ENCODE measurements at places on chromosomes 2 and 18.

- no peak for DNase-seq
Measured at GRCh38 chr2:61775956-61776570, 77.8 kb downstream of the FAM161A start.

GRCh38 chr18:49362431-49362830, 98.0 kb downstream of the DYM start:
- DNase-seq: no peak

- no peak for DNase-seq
Measured at GRCh38 chr2:46669016-46669415, 189.7 kb downstream of the TMEM247 start.

- DNase-seq: no peak
Measured at GRCh38 chr2:237576974-237577373, 10.6 kb downstream of the PRLH start.

DNA sequence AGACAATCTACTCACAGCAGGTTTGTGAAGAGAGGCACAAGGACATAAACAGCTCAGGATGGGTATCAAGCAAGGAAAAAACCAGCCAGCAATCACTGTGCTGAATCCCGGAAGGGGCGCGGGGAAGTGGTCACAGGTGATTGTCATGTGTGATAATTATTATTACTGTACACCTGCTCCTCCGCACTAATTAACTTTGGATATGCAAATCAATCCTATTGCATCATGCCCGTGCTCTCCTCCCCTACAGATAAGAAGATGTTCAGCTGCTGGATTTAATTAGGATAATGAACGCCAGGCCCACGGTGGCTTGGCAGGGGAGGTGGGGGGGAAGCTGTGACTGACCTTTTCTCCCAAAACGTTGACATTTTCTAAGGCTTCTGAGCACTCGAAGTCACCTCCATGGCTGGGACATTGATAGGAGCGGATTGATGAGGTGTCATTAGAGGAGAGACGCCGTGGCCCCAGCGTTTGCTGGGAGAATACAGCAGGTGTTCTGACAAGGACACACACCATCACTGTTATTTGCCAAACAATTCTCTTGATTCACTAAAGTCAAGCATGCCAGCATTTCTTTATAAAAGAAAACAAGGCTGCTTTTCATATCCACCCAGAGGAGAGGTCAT, 160.3 kb upstream of the VRK2 start:
- peak; percentile 80 for DNase-seq

- DNase-seq: no peak
Measured at GRCh38 chr2:85160966-85161960, 28.1 kb downstream of the TCF7L1 start.

DNA sequence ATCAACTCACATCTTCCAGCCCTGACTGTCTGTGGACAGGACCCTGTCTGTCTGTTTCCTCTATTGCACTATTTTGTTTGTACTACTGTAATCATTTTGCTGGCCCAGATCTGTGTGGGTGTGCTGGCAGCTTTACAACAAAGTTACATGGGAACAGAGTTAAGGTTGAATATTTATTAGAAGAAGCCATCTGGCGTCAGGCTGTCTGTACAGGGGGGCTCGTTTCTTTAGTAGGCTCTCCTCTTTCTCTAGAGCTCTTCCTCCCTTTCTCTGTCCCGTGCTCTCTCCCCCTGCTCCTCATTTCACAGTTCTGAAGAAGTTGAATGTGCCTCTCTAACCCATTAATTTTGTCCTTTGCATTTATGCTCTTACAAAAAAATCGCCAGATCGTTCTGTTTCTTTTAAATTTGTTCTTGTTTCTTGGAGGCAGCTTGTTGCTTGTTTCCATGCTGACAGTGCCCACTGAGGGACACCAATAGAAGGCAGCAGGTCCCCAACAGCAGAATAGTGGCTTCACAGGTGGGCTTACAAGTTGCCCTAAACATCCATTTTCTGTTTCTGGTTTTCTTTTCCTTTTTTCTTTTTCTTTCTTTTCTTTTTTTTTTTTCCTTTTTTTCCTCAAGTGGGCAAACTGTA, 315.2 kb upstream of the ZEB2 start:
- DNase-seq: no peak

- DNase-seq: peak; percentile 24
Measured at GRCh38 chr18:6521803-6522418, 107.2 kb upstream of the L3MBTL4 start.

DNA sequence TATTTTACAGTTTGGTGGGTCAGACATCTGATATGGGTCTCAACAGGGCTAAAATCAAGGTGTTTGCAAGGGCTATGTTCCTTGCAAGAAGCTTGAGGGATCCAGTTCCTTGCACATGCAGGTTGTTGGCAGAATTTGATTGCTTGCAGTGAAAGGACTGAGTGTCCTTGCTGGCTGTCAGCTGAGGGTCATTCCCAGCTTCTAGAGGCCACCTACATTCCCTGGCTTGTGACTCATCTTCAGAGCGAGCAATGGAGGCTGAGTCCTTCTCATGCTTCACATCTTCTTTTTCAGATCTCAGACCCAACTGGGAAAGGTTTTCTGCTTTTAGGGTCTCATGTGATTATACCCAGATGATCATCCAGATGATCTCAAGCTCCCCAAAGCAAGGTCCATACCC, 12.4 kb downstream of the MEX3C start:
- no peak for DNase-seq

- no peak for DNase-seq
Measured at GRCh38 chr2:213036836-213037235, 114.6 kb downstream of the IKZF2 start.

DNA sequence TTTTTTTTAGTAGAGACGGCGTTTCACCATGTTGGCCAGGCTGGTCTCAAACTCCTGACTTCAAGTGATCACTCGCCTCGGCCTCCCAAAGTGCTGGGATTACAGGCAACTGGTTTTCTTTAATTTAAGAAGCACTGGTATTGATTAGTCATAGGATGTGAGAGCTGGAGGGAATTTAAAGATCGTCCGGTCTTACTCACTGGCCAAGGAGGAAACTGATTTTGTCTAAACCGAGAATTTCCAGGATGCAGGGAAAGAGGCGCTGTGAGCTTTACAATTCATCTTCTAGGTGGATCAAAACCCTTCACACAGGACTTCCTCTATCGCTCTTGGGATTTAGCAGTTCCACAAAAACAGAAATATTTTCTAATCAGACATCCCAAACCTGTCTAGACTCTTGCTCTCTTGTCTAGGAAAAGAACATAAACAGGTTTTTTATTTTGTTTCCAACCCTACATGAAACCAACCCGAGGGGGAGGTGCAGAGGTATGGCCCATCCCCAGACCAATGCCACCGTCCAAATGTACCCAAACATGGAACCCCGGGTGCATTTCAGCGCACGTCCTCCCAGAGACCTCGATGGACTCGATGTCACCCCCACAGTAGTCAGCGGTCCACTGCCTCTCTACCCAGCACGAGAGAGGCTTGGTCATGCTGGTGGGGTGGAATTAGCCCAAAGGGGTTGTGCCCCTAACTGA, 12.5 kb upstream of the TUBB6 start:
- no peak for DNase-seq

DNA sequence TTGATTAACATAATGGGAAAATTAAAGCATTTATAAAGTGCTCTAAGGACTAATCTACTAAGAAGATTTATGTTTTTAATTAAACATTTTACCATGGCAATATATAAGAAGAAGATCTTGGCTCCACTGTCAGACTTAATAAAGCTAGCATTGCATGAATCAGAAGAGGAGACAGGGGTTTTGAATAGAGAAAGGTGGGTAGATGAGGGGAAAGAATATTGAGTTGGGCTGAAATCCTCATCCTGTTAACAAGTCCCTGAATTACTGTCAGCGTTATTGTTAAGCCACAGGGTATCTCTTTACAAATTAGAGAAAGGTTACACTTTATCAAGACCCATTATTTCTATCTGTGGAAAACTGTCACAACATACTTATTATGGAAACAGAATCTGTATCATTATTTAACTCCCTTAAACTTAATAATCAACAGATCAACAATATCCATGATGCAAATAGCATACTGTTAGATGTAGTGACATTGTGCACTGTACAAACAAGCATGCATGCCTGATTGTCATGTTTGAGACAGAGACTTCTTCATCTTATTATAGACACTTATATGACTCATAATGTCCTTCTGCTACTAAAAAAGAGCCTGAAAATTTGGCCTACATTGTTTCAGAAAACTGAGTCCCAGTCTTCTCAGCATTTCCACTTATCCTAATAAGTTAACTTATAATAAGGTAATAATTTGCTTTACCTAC, 304.1 kb downstream of the NRXN1 start:
- DNase-seq: no peak

GRCh38 chr2:11697103-11697871, 27.3 kb upstream of the NTSR2 start:
- DNase-seq: no peak

DNA sequence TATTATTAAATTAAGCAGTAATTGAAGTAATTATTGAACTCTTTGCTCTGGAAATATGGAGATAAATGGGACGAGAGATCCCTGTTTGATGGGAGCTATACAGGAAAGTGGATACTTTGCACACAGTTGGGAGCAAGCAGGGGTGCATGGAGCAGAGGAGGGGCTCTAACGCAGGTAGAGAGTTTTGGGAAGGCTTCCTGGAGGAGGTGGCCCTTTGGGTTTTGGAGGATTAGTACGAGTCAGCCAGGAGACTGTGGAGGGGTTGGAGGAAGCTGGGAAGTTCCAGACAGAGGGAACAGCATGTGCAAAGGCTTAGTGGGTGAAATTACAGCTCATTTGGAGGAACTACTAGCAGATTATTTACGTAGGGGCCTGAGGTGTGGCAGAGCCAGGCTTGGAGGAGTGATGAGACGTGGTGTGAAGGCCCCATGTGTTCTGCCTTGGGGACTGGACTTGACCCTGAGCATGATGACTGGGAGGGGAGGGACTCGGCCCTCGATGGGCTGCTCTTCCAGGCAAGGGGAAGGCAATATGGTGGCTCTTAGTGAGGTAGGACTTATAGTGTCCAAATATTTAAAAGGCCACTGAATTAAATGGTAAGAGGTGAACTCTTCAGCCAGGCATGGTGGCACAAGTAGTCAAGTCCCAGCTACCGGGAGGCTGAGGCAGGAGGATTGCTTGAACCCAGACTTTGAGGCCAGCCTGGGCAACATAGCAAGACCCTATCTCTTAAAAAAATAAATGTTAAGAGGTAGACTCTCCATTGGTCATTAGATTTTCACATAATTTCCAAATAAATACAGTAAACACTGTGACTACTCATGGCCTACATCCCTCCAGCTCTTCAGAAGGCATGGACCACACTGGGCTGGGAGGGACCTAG, 30.2 kb downstream of the GREB1 start:
- no peak for DNase-seq

GRCh38 chr18:11405804-11406203, 203.6 kb upstream of the SLC35G4 start:
- no peak for DNase-seq

GRCh38 chr2:162126111-162126519, 25.9 kb downstream of the GCG start:
- no peak for DNase-seq

- no peak for DNase-seq
Measured at GRCh38 chr2:189879716-189880081, 95.4 kb downstream of the PMS1 start.

All from NCI-H345 (cell line).